ENCODE measurements at places on chromosomes 3 and 15. TPM values are rescaled to one million over a fixed set of nuclear protein-coding genes. Genes with fewer than 3 reads are reported as not detected.

LSG1 gene
- 72.8 TPM for total RNA-seq

ZNF501 gene
- total RNA-seq, result 5.4 TPM

LRRIQ4 gene
- total RNA-seq, result not detected

SYNM gene
- total RNA-seq, result 60.0 TPM

SH3GL3 gene
- not detected for total RNA-seq

CFAP100 gene
- total RNA-seq, result not detected

IGSF11 gene
- total RNA-seq, result not detected

STXBP5L gene
- total RNA-seq, result 0.05 TPM

GOLGA8G gene
- not detected for total RNA-seq

TRIM42 gene
- total RNA-seq, result not detected

CYP8B1 gene
- total RNA-seq, result not detected

ARGFX gene
- total RNA-seq, result not detected

DNA sequence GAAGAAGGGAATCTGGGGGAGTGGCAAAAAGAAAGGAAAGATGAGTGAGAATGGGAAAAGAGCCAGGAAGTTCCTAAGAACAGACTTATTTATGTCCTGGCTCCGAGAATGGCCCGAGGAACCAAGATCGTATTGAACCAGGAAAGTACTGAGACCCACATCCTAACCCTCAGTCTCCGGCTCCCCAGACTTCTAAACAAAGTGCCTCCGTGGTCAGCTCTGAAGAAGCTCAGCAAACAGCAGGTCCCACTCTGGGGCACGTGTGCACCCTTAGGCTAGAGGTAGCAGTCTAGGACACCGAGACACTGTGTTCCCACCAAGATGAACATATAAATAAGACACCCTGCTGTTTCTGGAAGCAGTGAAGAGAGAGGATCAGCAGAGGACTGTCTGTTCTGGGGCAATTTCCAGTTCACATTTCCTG, 307.4 kb downstream of the NTRK3 start:
- DNase-seq, result no peak

DNA sequence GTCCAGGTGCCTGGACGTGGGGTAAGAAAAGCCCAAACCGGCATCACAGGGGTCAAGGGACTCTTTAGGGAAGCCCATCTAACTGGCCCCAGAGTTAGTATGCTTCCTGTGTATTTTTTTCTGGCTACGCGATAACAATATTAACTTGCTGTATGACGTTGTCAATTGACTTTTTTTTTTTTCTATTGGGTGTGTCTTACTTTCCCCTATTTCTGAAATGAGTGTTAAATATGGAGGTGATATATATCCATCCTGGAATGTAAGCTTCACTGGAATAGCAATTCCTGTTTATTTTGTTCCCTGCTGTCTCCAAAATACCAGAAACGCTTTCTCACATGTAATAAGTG, 598 bp upstream of the GMNC start:
- no peak for DNase-seq

- peak; percentile 53 for DNase-seq
These were observed 41.6 kb upstream of the MRPS22 start for GRCh38 chr3:139302084-139302800.

DNA sequence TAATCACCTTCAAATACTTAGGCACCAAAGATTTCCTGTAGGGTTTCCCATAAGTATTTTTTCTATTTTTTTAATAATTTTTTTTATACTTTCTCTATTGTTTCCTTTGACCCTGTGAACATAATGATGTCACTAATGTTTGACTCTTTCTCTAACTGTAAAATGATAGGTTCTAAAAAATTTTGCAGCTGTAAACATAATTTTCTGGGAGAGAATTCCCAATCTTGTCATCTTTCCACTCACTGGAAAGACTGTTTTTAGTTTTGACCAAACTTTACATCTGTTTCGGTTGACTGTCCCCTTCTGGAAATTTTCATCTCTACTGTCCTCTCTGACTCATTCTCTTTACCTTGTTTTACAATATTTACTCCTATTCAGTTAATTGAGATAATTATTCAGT, 5.5 kb upstream of the EPHA3 start:
- no peak for DNase-seq

- DNase-seq, result no peak
These were observed 32.7 kb downstream of the ARL14 start for GRCh38 chr3:160709477-160710182.

- no peak for DNase-seq
These were observed 543.6 kb downstream of the EDEM1 start for GRCh38 chr3:5731100-5731499.

- peak; percentile 63 for DNase-seq
These were observed 37.8 kb upstream of the SPTSSB start for GRCh38 chr3:161409069-161409468.

GRCh38 chr3:120420928-120421551, 29.8 kb downstream of the FSTL1 start:
- peak; percentile 64 for DNase-seq

- no peak for DNase-seq
These were observed 40.6 kb upstream of the C3orf80 start for GRCh38 chr3:160184655-160185054.

DNA sequence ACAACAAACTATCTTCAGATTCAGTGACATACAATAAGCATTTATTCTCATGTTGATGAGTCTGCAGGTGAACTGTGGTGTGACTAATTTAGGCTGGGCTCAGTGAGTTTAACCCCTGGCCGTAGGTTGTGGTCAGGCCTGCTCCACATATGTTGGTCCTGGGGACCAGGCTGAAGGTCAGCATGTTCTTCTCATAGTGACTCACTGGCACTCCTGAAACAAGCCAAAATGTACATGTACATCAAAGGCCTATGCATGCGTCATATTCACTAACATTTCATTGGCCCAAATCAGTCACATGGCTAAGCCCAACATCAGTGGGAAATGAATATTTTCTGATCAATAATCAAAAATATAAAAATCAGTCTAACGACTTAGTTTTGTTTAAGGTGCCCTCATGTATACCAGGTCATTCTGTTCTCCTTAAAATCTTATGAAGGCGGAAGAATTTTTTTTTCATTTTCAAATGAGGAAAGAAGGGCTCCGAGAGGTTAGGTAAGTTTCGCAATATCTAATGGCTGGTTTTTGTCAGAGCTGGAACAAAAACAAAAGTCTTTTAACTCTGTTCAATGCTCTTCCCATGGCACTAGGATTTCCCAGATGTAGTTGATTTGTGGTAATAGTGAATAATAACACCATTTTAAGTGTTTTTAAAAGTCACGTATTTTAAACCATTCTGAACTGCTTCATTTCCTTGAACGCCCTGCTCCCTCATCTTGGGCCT, 148.5 kb downstream of the MFSD1 start:
- DNase-seq, result no peak

DNA sequence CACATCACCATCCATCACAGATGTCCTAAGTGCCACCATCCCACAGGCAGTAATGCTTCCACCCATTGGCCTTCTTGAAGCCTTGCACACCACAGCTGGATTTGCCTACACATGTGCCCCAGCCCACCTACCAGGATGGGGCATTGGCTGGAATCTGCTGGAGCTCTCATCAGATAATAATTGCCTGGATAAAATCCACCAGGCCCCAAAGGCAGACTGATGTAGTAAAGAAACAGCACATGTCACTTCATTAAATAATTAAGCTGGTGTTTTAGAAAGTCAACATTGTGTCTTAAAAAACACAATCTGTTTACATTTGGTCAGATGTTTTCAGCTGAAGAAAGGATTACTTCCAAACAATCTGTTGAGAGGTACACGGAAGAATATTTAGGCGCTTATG, 229.5 kb downstream of the ATP8B4 start:
- DNase-seq, result no peak

DNA sequence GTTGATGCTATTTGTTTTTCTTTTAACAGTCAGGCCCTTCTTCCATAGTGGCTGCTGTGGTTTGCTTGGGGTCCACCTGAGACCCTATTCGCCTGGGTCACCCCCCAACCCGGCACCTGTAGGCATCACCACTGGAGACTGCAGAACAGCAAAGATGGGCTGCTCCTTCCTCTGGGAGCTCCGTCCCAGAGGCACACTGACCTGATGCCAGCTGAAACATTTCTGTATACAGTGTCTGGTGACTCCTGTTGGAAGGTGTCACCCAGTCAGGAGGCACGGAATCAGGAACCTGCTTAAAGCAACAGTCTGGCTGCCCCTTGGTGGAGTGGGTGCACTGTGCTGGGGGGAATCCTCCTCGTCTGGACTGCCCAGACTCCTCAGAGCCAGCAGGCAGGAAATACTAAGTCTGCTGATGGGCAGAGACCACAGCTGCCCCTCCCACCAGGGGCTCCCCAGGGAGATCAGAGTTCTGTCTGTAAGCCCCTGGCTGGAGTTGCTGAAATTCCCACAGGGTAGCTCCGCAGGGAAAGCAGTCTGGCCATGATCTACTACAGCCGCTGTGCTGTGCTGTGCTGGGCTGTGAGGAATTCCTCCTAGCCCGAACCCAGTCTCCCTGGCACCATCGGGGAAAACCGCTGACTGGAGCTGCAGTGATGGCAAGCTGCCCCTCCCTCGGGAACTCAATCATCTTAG, 248.2 kb downstream of the TBC1D5 start:
- no peak for DNase-seq

DNA sequence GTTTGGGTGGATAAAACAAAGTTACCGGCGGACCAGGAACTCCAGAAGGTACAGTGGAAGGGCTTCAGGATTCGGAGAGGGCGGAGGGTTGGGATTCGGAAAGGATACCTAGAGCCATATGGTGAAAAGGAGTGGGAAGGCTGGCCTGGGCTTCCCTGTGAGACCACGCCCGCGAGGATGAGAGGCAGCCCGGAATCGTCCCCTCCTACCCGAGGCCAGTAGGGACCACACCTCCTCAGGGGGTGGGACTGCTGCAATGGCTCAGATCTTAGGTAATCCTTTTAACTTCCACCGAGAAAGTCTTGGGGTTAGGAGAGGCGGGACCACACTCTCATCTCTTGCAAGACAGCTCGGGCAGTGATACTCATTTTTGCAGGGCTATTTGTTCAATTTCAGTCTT, 511.3 kb downstream of the OCA2 start:
- no peak for DNase-seq

DNA sequence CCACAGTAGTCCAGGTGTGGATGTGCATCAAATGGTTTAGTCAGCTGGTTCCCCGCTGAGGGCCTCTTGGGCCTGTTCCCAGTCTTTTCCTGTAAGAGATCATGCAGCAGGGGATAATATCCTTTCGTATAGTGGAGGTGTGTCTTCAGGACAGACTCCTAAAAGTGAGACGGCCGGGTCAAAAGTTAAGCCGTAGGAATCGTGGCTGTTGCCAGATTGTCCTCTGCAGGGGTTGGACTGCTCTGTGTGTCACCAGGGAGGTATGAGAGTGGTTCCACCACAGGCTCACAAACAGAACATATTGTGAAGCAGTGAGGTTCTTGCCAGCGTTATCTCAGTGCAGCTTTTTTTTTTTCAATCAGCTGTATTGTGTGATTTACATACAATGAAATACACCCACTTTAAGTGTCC, 95.0 kb downstream of the VGLL4 start:
- peak; percentile 87 for DNase-seq

- DNase-seq, result no peak
These were observed 27.4 kb upstream of the TJP1 start for GRCh38 chr15:29849716-29850115.

DNA sequence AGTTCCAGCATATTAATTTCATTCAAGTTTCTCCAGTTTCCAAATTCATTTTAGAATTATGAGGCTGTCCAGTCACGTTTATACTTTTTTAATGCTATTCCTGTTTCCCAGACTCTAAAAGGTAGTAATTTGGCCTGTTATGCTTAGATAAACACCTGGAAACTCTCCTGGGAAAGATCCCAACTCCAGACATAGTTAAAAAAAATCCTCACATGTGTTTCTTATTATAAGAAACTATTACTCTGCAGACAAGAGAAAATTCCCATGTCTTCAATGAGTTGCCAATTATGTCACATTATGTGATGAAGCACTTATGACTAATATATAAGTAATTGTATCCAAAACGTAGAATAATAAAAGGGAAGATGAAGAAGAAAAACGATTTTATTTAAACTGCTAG, 137.1 kb upstream of the TMC3 start:
- no peak for DNase-seq

DNA sequence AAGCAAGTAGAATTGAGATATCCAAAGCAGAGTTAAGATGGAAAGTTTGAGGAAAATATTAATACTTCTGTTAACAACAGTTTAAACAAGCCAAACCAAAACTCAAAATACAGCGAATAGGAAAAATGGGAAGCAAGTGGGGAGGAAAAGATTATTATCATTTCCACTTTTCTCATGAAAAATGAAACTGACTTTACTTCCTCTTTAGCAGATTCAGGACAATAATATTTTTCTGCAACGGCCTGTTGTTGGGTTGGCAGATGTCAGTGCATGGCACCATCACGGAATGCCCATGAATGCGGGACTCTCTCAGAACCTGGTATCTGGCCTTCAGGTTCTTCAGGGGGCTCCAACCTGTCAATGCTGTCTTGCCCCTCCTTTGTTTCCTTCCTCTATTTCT, 11.1 kb downstream of the ANKUB1 start:
- peak; percentile 10 for DNase-seq

DNA sequence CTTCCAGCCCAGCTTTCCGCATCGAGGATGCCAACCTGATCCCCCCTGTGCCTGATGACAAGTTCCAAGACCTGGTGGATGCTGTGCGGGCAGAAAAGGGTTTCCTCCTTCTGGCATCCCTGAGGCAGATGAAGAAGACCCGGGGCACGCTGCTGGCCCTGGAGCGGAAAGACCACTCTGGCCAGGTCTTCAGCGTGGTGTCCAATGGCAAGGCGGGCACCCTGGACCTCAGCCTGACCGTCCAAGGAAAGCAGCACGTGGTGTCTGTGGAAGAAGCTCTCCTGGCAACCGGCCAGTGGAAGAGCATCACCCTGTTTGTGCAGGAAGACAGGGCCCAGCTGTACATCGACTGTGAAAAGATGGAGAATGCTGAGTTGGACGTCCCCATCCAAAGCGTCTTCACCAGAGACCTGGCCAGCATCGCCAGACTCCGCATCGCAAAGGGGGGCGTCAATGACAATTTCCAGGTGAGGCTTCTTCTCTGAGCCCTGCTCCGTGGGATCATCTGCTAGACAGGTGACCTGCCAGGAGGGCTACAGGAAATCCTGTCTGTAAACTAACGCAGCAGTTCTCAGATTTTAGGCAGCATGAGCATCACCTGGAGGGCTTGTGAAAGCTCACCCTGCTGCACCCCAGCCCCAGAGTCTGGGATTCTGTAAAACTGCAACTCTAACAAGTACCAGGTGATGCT, 1.6 kb downstream of the THBS1 start:
- peak; percentile 57 for DNase-seq

DNA sequence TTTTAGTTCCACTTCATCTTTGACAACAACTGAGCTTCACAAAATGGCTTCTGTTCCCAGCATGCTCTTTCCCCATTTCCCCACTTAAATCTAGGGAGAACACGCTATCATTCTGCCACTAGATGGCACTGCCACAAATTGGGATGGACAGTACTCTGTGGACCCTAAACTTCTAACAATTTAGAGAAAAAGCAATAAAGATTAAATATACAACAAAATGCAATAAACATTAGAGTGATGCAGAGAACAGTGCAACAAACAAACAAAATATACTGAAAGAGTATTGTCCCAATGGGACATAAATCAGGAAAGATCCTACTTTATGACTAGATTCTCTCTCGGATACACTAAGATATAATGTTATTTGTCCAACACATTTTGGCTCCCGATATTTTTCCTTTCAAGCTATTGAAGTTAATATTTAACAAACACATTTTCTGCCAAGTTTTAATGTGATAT, 169.7 kb upstream of the TMCO5A start:
- peak; percentile 64 for DNase-seq
